H1 (cell line): ENCODE measurements at places on chromosomes 1 and 21.

DNA sequence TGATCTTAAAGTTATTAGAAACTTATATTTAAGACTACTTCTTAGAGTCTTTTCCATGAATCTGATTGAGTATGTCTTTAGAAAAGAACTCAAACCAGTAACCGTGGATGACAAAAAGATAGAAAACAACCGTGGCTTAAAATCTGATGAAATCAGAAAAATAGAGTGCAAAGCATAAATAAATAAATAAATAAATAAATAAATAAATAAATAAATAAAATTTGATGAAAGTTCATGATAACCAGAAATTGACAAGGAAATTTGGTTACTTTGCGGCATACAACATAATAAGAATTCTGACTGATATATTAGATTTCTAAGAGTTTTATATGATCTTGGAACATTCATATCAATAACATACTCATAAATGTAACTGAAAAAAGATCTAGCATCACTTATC, 152.1 kb downstream of the AK5 start:
- H3K4me1 ChIP-seq = no peaks in the 10 kb centered on the region
- no peak overlapping the region for H3K27ac ChIP-seq
- H3K27me3 ChIP-seq = no peaks in the 10 kb centered on the region
- DNase-seq = no peak
- no peak overlapping the region for H3K4me3 ChIP-seq

DNA sequence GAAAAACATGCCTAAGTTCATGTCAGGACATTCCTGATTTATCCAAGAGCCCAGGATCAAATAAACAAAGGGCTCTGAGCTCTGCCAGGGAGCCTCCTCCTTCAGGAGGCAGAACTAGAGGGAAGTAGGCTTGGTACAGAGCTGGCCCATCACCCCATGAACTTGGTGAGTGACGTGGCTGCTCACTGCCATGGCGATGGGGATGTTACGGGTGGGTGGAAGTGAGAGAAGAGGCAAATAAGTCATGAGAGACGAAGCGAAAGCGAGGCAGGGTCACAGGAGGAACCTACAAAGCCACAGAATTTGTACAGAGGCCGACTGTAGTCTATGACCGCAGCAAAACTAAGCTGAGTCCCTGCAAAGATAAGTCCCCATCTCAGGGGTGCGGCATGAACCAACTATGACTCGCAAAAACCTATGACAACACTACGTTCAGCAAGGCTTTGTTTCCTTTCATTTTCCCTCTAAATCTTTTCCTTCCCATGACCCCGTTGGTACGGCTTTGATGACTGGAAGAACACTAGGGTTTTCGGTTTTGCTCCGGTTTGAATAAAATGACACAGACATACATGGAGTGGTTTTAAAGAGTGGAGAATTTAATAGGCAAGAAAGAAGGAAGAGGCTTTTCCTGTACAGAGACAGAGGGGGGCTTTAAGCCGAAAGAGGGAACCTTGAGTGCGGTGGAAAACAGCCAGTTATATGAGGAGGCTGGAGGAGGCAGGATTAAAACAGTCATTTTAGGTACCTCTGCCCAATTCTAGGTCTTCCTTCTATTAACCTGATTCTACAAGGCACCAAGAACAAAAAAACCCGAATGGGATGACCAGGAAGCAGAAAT, 74.1 kb downstream of the CD46 start:
- H3K4me3 ChIP-seq = no peak overlapping the region
- H3K27ac ChIP-seq = no peak overlapping the region
- H3K27me3 ChIP-seq = no peaks in the 10 kb centered on the region
- H3K4me1 ChIP-seq = no peaks in the 10 kb centered on the region; the same call in 1 of the 2 replicates
- DNase-seq = no peak
- H3K36me3 ChIP-seq = no peaks in the 10 kb centered on the region

DNA sequence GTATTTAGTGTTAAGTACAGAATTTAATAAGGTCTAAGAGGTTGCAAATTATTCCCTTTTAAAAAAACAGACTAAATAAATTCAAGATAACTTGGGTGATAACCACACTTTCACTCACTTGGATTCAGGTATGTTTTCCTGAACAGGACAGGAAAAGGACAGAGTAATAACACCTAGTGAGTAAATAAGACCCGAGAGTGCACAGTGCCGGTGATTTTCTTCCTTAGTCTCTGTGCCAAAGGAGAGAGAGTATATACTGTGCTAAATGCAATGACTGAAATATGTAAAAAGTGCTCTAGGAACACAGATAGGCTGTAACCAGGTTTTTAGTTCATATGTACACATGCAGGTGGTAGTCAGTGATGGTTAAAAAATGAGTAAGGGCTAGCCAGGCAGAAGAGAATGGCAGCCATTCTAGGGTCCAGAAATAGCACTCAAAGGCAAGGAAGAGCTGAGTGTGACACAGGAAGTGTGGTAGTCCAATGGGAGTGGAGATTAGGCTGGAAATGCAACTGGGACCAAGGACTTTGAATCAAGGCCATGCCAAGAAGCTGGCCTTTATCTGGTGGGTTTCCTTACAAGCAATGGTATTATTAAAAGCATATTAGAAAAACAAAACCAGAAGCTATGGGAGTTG, 58.1 kb downstream of the NRIP1 start:
- peaks cover 5% of the 10 kb centered on the region for H3K27me3 ChIP-seq
- no peak overlapping the region for H3K27ac ChIP-seq
- peaks cover 9% of the 10 kb centered on the region for H3K4me1 ChIP-seq
- no peak for DNase-seq
- no peaks in the 10 kb centered on the region for H3K36me3 ChIP-seq

DNA sequence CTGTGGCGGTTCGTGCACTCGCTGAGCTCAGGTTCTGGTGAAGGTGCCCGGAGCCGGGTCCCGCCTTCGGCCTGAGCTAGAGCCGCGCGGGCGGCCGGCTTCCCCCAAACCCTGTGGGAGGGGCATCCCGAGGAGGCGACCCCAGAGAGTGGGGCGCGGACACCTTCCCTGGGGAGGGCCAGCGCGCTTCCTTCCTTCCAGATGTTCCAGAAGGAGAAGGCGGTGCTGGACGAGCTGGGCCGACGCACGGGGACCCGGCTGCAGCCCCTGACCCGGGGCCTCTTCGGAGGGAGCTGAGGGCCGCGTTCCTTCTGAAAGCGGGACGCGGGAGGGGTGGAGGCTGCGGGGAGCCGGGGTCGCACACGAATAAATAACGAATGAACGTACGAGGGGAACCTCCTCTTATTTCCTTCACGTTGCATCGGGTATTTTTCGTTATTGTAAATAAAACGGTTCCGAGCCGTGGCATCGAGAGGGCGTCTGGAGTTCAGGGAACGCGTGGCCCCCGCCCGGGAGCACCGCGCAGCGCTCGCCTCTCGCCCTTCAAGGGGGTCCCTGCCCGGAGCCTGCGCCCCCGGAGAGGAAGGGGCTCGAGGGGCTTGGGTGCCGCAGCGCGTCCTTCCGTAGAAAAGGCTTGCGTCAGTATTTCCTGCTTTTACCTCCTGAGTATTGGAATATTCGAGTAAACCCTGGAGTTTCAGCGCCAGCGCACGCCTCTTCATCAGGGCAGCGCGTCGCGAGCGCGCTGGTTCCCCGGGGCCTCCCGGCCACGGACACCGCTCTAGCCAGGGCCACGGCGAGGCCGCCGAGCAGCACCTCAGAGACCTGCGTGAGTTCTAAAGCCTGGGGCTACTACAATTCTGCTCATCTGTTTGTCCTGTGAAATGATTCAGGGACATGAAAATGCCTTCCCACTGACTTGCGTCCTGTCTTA, 11.5 kb downstream of the YBEY start:
- no peaks in the 10 kb centered on the region; the same call in 1 of the 2 replicates for H3K36me3 ChIP-seq
- no peak overlapping the region for H3K27ac ChIP-seq
- H3K4me1 ChIP-seq = peaks cover 12% of the 10 kb centered on the region
- DNase-seq = peak; percentile 74
- H3K4me3 ChIP-seq = peak overlapping the region; percentile 35
- H3K27me3 ChIP-seq = no peaks in the 10 kb centered on the region

- H3K36me3 ChIP-seq = no peaks in the 10 kb centered on the region
- H3K27ac ChIP-seq = no peak overlapping the region
- peaks cover 25% of the 10 kb centered on the region for H3K4me1 ChIP-seq
- H3K27me3 ChIP-seq = peaks cover 17% of the 10 kb centered on the region
- DNase-seq = peak; percentile 16
Measured at GRCh38 chr1:25615172-25615541, 1.4 kb upstream of the MAN1C1 start.

GRCh38 chr1:38730511-38731397, 128.8 kb downstream of the RRAGC start:
- H3K27ac ChIP-seq = no peak overlapping the region
- H3K4me3 ChIP-seq = no peak overlapping the region
- H3K36me3 ChIP-seq = no peaks in the 10 kb centered on the region

- no peaks in the 10 kb centered on the region; the same call in 1 of the 2 replicates for H3K4me1 ChIP-seq
- H3K4me3 ChIP-seq = no peak overlapping the region
- no peak for DNase-seq
- H3K27me3 ChIP-seq = no peaks in the 10 kb centered on the region
- H3K36me3 ChIP-seq = no peaks in the 10 kb centered on the region
Measured at GRCh38 chr1:241992734-241993133, 6.2 kb downstream of the MAP1LC3C start.

GRCh38 chr1:22090867-22091266, 38.4 kb downstream of the CDC42 start:
- H3K27me3 ChIP-seq = no peaks in the 10 kb centered on the region
- H3K27ac ChIP-seq = no peak overlapping the region
- H3K4me1 ChIP-seq = peaks cover 4% of the 10 kb centered on the region
- peaks cover 7% of the 10 kb centered on the region; the same call in 1 of the 2 replicates for H3K36me3 ChIP-seq

- no peak overlapping the region for H3K4me3 ChIP-seq
- no peak for DNase-seq
- no peaks in the 10 kb centered on the region for H3K36me3 ChIP-seq
- H3K27me3 ChIP-seq = no peaks in the 10 kb centered on the region
- peaks cover 34% of the 10 kb centered on the region for H3K4me1 ChIP-seq
Measured at GRCh38 chr1:10529091-10529490, 54.3 kb downstream of the PEX14 start.

- H3K4me3 ChIP-seq = no peak overlapping the region
- no peaks in the 10 kb centered on the region for H3K27me3 ChIP-seq
- no peak for DNase-seq
Measured at GRCh38 chr1:214460304-214460916, 91.0 kb downstream of the PTPN14 start.

DNA sequence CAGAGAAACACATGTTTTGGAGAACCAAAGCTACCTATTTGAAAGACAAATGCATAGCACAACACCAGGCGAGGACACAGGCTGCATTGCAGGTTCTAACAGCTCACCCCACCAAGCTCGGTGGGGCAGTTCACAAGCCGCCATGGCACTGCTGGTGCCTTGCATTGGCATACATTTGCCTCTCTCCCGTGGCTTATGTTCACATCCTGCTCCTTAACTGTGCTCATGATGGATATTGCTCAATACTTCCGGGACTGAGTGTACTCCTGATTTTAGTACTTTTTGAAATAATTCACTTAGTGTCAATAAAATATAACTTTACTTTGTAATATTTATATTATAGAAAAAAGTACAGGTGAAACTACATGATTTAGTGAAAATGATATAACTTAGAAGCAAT, 1187.4 kb upstream of the NCAM2 start:
- no peaks in the 10 kb centered on the region for H3K4me1 ChIP-seq
- H3K27me3 ChIP-seq = no peaks in the 10 kb centered on the region
- DNase-seq = no peak
- no peak overlapping the region for H3K4me3 ChIP-seq

DNA sequence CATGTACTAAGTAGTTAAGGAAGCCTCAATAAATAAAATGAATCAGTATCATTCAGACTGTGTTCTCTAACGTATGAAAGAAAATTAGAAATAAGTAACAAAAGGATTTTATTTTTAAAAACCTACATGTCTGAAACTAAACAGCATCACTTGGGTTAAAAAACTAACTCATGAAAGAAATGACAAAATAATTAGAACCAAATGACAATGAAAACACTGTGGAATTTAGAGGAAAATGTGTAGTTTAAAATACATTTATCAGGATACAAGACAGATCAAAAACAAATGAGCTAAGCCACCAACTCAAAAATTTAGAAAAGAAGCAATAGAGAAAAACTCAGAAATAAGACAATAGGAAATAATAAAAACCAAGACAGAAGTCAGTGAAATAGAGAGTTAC, 108.7 kb downstream of the TENT5C start:
- H3K4me3 ChIP-seq = no peak overlapping the region
- no peaks in the 10 kb centered on the region for H3K36me3 ChIP-seq
- no peaks in the 10 kb centered on the region for H3K27me3 ChIP-seq
- no peak overlapping the region for H3K27ac ChIP-seq
- H3K4me1 ChIP-seq = no peaks in the 10 kb centered on the region

DNA sequence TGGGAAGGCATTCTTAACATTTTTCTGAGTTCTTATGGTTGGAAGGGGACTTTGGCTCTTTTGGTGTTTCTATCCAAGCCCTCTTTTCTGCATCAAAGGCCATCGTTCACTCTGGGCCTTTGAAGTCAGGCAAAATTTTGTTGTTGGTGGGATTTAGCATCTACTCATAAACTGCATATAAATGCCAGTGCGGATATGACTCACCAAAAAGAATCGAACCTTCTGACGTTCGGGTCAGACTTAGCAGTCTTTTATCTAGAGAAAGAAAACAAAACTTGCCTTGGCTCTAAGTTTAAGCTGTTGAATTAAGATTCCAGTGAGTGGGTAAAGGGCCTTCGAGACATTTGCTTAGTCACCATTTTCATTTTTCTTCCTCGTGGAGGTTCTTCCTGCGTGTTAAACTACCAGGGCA, 51.4 kb downstream of the EVA1C start:
- no peaks in the 10 kb centered on the region; the same call in 1 of the 2 replicates for H3K36me3 ChIP-seq
- H3K4me3 ChIP-seq = no peak overlapping the region
- H3K4me1 ChIP-seq = no peaks in the 10 kb centered on the region; the same call in 1 of the 2 replicates
- no peak overlapping the region for H3K27ac ChIP-seq
- no peaks in the 10 kb centered on the region for H3K27me3 ChIP-seq

DNA sequence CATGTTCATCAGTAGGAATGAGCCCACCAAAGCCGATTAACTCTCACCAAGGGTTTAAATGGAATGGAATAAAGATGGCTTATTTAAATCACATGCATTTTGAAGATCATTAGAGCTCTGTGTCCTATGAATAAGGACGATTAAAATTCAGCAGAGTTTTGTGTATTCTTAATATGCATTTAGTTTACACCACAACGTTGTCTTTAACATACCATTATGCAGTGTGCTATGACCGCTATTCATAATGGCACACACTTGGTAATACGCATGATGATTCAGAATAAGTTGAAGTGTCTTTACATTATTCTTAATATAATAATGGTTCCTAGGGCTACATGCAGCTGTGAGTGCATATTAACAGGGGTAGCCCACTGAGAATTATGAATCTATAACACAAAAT, 190.7 kb downstream of the PTBP2 start:
- DNase-seq = no peak
- no peaks in the 10 kb centered on the region for H3K36me3 ChIP-seq
- H3K27me3 ChIP-seq = no peaks in the 10 kb centered on the region
- no peak overlapping the region for H3K4me3 ChIP-seq

DNA sequence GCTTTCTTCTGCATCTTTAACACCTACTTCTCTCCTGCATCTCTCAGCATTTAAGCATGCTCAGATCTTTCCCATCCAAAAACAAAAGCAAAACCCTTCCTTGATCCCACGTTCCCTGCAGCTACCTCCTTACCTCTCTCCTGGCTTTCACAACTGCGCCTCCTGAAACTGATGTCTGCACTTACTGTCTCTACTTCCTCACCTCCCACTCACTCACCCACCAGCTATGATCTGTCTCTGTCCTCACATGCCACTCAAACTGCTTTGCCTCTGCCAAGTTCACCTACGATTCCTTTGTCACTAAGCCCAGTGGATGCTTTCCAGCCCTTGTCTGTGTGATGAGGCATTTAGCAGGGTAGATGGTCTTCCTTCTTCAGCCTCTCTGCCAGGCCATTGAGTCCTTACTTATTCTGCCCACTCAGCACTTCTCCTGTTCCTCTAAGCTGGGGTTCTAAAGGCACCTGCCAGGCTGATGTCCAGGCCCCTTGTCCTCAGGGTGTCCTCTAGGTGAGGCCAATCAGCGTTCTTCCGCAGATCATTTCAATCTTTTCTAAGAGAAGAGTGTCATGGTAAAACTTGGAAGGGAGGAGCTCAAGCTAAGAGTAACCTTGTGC, 10.0 kb upstream of the GJB3 start:
- H3K36me3 ChIP-seq = no peaks in the 10 kb centered on the region
- H3K27ac ChIP-seq = no peak overlapping the region
- H3K4me1 ChIP-seq = no peaks in the 10 kb centered on the region
- H3K27me3 ChIP-seq = 0 out of 2 replicates have a peak, but pooled peaks cover 4% of the 10 kb centered on the region
- H3K4me3 ChIP-seq = no peak overlapping the region
